ENCODE measurements at places on chromosomes 5 and 9. TPM values are rescaled to one million over a fixed set of nuclear protein-coding genes. Genes with fewer than 3 reads are reported as not detected.

DNA sequence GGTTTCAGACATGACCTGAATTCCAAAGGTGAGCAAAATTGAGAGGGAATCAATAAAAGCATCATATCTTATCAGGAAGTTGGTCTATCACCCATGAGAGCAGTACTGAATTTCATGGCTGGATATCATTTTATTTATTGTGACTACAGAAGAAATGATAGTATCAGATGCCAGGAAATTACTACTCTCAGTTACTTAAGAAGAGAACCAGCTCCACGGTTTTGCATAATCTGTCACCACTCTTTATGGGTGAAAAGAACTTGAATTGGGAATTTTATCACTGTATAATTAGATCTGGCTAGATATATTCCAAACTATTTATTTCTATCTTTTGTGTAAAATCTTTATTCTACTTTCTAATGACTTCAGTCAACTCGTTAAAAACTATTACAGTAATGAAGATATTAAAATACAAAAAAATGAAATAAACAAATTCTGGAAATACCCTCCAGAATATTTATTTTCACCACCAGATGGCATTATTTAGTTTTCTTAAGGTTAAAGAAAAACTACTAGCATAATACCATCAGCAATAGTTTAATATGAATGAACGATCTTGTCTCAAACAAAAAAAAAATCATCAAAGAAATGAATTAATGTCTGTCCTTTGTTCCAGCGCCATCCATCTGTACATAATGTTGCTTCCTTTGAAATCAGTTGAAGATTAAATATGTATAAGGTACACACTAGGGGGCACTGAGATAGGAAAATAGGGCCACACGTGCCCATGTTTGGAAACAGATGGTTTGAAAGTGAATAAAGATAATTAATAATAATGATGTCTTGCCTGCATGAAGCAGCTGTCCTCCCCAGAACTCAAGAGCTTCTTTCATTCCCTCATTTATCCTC lies 84.7 kb upstream of the SLCO6A1 start:
- no peak for DNase-seq

GRCh38 chr5:94893412-94894135 lies 275.1 kb downstream of the SLF1 start:
- DNase-seq = no peak

DNA sequence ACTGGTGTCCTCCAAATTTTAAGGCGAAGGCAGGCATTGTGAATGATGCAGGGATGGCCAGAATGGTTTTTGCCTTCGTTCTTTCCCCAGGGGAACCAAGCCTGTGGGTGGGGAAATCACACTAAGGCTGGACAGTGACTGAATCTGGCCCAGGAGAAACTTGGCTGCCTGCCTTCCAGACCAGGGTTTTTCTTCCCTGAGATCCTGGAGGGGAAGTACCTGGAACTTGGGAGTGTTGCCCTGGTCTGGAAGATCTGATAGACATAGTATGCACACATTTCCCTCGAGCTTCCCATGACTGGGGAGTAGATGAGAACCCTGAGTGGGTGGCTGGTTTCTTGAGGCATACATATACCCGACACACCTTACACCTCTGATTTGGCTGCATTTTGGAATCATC lies 664 bp upstream of the IL11RA start:
- DNase-seq = no peak

DNA sequence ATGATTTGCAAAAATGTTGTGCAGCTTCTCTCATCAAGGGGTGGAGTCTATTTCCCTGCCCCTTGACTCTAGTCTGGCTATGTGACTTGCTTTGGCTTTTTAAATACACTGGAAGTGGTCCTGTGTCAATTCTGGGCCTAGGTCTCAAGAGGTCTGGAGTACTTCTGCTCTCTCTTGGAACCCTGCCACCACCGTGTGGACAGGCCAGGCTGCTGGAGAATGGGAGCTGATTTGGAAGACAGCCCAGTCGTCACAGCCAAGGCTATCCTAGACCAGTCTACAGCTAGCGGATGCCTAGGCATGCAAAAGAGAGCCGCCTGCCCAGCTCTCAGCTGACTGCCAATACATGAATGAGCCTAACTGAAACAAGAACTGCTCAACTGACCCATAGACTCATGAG lies 56.7 kb upstream of the CLINT1 start:
- DNase-seq = peak; percentile 95

DNA sequence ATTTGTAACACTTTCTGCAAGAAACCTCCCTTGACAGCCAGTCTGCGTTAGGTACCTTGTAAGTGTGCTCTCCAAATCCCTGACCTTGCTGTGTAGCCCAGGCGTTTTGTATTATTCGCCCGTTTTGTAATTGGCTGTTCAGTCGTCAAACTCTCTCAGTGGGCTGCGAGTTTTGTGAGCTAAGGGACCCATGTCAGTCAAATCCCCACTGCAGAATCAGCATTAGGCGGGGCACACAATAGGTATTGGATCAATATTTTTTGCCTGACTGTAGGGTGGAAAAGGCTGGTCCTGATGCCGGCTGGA lies 665 bp downstream of the DNAJC18 start:
- no peak for DNase-seq

DNA sequence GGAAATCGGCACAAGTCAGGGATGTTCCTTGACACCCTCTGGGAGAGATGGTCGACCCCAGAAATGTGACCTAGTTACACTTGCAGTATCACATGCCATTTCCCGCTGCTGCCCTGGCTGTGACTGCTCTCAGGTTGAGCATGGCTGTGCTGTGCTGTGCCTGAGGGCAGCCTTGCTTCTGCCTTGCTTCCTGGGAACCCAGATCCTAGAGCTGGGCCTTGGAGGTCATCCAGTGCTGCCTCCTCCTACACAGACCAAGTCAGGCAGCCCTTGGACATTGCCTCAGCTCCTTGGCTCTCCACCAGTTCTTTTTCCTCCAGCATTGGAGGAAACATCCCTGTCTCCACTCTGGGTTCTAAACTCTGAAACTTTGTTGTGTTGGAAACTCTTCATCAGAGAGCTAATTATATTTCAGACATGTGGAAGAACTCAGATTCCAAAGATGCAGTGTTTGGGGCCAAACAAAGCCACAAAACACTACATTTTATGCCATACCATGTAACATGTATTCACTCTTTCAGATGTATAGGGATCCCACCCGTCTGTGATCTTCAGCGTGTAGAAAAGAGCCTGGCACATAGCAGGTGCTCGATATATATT lies 6.1 kb downstream of the MAMDC2 start:
- DNase-seq = peak; percentile 85

DNA sequence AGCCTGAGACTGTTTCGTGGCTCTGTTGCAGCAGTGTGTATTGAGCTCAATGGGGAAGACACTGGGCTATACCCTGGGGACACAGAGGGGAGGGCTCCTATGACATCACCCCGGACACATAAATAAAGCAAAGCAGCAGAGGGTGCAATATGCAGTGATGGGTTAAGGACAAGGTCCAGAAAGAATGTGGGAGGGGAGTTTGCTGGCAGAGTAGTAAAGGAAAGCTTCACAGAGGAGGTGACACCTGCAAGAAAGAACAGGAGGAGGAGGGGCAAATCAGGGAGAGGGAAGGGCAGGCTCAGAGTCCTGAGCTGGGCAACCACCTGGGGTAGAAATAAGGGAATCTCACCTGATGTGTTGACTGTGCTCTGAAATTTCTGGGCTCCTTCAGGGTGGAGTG lies 35.3 kb upstream of the CDKN2AIPNL start:
- DNase-seq = no peak

DNA sequence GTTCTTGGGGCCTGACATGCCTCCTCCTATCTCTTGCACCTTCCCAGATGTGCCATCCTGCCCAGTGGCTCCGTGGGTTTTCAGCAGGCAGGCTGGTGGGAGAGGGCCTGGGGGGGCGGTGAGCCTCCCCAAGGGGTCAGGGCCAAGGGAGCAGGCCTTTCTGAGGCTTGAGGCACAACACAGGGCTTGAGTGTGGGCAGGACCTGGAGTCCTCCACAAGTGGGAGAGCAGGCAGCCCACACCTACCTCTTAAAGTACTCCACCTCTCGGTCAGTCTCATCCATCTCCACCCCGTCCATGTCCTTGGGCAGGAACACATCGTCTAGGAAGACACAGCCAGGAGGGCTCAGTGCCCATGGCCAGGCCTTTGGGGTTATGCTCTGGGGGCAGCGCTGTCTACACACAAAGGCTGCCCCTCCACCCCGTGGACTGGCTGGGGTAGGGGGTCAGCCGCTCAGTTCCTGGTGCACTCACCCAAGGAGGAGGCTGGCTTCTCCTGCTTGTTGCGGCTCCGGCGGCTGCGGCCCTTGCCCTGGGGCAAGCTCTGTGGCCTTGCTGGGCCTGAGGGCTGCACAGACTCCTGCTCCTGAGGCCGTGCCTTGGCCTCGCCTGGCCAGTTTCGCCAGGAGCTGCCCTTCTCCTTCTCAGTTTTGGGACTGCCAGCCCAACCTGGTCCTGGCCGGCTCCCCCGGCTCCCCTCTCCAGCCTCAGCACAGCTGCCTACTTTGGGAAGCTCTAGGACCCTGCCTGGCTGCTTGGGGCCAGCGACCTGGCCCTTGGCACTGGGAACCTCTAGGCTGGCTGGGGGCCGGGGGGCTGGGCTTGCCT lies 7.2 kb upstream of the DDX41 start:
- peak; percentile 17 for DNase-seq

DNA sequence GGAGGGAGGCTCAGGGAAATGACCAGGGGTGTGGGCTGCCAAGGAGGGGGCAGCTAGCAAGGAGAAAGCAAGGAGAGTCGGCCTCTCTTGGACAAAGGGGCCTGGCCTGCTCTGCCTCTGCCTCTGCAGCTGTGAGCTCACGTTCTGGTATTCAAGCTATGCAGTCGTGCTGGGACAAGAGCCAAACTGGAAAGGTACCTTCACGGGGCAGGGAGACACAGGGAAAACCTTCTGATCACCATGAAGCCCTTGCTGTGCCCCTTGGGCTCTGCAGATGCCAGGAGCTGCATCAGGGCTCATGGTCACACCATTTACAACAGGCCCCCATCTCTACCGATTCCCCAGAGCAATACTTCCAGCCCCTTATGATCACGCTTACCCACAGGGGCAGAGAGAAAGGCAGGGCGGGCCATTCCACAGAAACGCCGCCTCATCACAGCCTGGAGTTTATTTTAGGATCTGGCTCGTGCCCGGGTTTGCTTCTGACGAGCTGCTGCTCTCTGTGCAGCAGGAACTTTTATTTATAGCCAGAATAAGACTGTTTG lies 63.2 kb downstream of the PRRT1B start:
- DNase-seq = peak; percentile 72

DNA sequence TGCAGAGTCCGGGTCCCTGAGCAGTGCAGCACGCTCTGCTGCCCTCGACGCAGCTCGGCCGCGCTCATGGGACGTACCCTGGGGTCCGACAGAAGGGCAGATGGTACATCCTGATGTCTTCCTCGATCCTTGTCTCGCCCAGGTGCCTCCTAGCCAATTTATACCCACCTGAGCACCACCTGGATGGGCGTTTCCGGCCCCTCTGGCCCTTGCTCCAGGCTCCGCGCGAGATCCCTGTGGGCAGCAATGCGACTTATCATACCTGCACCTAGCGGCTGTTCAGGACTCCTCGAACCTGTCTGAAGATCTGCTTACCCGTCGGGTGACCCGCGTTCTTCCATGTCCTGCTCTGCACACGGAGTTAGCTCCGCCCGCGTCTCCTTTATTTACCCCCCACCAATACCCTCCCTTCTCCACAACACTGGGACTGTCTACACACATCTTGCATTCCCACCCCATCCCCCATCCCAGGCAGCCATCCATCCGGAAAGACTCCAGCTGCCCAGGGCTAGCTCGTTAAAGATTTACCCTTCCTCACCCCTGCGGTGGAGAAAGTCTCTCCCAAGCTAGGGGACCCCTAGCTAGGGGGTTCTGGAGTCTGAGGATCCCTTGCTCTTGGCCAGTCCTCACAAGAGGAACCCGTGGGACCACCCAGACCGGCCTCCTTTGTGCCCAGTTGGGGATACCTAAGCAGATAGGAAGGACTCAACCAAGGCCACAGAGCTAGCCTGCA lies at the start of gene KIF12:
Gene KIF12, minus strand, starts transcription at position 357 of the 733 bp plus-strand sequence. Its CDS starts 16 bp downstream, at position 341.
- no peak for DNase-seq

DNA sequence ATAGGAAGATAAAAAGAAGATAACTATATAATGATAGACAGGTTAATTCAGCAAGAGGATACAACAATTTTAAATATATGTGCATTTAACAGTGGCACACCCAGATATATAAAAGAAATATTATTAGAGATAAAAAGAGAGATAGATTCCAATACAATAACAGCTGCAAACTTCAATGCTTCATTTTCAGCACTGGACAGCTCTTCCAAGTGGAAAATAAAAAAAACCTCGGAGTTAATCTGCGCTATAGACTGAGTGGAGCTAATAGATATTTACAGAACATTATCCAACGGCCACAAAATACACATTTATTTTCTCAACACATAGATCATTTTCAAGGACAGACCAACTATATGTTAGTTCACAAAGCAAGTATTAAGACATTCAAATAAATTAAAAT lies 1229.5 kb upstream of the CDH6 start:
- DNase-seq = no peak

DNA sequence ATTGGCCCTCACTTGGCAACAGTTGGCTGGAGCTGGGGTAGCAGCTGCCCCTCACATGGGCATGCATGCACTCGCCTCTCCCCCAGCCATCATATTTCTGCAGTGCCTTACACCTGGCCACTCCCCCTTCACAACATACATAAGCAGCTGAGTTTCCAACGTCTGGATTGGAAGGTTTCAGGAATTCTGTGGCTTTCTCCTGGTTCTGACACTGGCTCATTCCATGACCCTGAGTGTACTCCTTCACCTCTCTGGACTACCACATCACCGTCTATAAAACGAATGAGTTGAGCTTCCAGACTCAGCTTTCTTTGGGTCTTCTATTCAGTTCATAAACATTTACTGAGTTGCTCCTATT lies 84.3 kb downstream of the GALNT10 start:
- DNase-seq = no peak

GRCh38 chr5:117829646-117830045 lies 1158.7 kb downstream of the DTWD2 start:
- DNase-seq = no peak

DNA sequence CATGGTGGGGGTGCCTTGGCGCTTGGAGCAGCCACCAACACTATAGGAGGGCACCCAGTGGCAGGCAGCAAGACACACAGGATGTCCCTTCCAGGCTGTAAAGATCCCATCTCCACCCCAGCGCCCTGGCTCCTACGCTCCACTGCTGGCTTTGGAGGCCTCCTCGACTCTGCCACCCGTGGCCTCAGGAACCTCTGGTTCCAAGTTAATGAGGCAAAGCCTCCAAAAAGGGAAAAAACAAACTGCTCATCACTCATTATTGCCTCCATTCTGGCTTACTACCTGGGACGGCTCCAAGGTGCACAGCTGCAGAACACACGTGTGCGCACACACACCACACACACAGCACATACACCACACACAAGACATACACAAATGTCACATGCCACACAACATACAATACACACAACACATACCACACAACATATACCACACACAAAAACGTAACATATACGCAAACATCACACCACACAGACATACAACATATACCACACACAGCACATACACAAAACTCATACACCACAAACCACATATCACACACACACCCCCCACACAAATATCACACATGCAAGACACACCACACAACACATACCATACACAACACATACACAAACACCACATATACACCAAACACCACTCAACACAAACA lies 45.3 kb downstream of the ROR2 start:
- DNase-seq = no peak

The GFPT2 gene
- 27.3 TPM for total RNA-seq

The PJA2 gene
- total RNA-seq = 94.8 TPM

The C7 gene
- total RNA-seq = 582 TPM

The NR4A3 gene
- total RNA-seq = 92.1 TPM

The SLC12A2 gene
- total RNA-seq = 13.2 TPM

The C9 gene
- total RNA-seq = not detected

The POU5F2 gene
- total RNA-seq = 0.60 TPM

The INSL6 gene
- total RNA-seq = not detected

The OLFM1 gene
- 25.5 TPM for total RNA-seq

The ARL14EPL gene
- total RNA-seq = not detected

The FCHO2 gene
- total RNA-seq = 19.2 TPM

The CTNND2 gene
- 4.8 TPM for total RNA-seq

The NFIB gene
- 118 TPM for total RNA-seq

Data from left cardiac atrium (tissue), 4 donors.